Breast epithelium (tissue), 4 donors: ENCODE measurements at places on chromosomes 6 and 20.

- no peaks in the 10 kb centered on the region for H3K27me3 ChIP-seq
- H3K27ac ChIP-seq = no peak overlapping the region
- peaks cover 6% of the 10 kb centered on the region for H3K4me1 ChIP-seq
- DNase-seq = no peak
- no peaks in the 10 kb centered on the region for H3K36me3 ChIP-seq
Measured at GRCh38 chr20:38162878-38163875, 1.9 kb downstream of the TGM2 start.

DNA sequence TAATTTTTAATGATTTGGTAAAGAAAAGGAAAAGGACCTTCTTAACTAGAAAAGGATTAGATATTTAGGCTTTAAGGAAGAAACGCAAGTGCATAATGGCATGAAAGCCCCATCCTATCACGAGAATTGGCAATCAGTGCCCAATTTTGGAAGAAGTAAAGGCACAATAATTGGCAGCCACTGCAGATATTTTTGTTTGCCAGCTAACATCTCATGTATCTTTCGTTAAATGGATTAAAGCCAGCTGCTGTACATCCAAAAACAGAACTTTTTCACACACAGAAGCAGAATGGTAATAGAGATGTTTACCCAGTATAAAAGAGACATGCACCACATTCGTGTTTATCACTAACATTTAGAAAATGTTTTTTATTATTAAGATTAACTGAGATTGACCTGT lies 180.3 kb downstream of the C6orf118 start:
- no peaks in the 10 kb centered on the region for H3K36me3 ChIP-seq
- H3K27me3 ChIP-seq = no peaks in the 10 kb centered on the region
- no peak overlapping the region for H3K27ac ChIP-seq
- no peaks in the 10 kb centered on the region for H3K4me1 ChIP-seq

DNA sequence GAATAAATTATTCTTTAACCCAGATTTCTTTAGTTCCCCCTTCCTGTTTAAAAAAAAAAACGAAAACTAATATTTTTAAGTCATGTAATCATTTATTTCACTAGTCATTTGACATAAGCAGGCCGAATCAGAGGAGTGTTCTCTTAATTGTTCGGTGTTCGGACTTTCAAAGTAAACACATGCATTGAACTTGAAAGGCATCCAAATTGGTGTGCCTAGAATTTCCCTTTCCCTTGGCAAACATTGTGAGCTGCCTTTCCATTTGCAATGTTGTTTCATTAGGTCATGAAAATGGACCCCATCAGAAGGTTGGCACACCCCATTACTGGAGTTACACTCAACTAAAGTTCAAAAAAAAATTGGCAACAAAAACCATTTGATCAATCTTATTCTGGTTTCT lies 283.0 kb upstream of the MARCKS start:
- no peak overlapping the region for H3K27ac ChIP-seq
- no peaks in the 10 kb centered on the region for H3K4me1 ChIP-seq

DNA sequence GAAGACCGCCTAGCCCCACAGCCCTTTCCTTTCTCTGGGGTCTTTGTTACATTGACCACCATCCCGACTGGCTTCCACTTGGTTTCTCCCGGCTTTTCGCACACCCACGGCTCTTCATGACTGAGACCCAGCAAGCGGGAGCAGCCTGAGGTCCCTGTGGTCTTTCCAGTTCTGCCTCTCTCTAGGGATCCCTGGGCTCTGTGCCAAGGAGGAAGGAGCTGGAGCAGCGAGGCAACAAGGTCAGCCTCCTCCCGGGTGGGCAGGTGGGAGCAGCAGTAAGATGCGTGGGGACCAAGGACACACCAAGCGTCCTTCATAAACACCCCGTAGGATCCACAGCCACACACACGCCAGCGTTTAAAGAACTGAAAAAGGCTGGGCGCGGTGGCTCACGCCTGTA lies 29.6 kb upstream of the MRGBP start:
- no peaks in the 10 kb centered on the region for H3K36me3 ChIP-seq
- no peak overlapping the region for H3K4me3 ChIP-seq
- DNase-seq = peak; percentile 52

DNA sequence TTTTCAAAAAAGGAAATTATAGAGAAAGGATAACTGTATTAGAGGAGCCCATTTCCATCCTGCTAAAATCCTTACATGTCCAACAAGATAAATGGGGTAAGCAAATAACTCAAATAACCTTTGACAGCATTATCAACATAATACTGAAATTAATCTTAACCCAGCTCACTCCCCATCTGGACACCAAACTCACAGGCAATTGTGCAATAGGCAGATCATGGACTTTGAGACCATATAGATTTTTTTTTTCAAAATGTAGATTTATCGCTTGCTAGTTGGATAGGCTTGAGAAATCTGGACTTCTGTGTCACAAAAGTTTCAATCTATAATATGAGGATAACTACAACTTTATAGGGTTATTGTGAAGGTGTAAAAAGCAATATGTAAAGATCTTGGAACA lies 134.4 kb upstream of the ASCC3 start:
- H3K4me1 ChIP-seq = no peaks in the 10 kb centered on the region
- no peak overlapping the region for H3K27ac ChIP-seq
- H3K36me3 ChIP-seq = no peaks in the 10 kb centered on the region
- H3K27me3 ChIP-seq = no peaks in the 10 kb centered on the region
- no peak overlapping the region for H3K4me3 ChIP-seq

DNA sequence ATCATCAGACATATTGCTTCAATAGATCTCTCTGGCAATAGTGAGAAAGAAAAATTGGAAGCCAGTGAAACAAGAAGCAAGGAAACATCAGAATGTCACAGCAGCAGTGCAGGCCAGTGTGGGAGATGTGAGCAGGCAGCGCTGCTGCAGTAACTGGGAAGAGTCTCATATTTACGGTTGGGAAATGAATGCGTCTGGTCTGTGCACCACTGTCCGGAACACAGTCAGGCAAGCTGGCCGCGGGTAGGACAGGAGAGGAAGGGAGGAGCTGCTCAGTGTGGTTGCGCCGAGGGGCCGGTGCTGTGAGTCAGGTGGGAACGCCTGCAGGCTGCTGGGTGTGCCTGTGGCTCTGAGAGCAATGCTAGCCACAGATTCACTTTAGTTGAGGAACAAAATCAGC lies 6.4 kb upstream of the PSMG4 start:
- DNase-seq = no peak
- no peak overlapping the region for H3K27ac ChIP-seq
- no peaks in the 10 kb centered on the region for H3K27me3 ChIP-seq
- H3K4me1 ChIP-seq = no peaks in the 10 kb centered on the region
- H3K36me3 ChIP-seq = no peaks in the 10 kb centered on the region
- no peak overlapping the region for H3K4me3 ChIP-seq
